ENCODE measurements at places on chromosomes 7 and 10. TPM values are rescaled to one million over a fixed set of nuclear protein-coding genes. Genes with fewer than 3 reads are reported as not detected.
A peak's percentile ranks its signal among the peaks of the same experiment; 100 is the strongest.

DNA sequence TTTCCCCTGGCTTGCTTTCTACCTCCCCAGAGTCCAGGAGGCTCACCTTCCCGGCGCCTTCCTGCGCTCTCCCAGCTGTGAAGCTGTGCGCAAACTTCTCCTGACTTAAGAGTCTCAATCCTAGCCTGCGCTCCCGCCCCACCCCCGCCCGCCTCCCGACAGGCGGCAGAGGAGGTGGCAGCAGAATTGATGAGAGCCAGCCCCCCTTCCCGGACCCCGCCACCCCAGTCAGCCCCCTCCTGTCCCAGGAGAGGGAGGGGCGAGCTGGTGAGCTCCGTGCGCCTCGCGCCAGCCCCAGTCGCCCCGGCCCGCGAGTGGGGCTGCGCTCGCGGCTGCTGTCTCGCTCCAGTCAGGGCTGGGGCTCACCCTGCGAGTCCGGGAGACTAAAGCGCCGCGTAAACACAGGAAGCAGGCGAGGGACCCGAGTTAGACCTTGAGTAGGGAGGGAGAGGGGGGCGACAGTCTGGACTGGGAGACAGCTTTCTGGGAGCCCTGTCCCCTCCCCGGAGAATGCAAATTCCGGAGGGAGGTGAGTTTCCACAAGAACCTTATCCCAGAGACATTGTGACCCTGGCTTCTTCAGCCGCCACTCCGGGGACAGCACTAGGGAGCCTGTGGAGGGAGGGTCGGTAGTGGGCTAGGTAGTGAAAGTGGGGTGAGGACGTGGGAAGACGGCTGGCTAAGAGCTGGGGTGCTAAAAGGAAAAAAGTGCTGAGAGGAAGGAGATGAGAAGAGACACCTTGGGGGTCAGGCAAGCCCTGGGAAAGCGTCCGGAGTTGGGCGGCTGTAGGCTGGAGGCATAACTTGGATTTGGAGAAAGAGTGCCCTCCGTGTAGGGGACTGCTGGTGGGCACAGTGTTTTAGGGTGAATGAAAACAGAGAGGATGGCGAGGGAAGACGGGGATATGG is at the start of gene CALCR:
Gene CALCR, minus strand, starts transcription at position 79 of the 909 bp plus-strand sequence. CDS start 87,743 bp downstream, outside the sequence.
- no peak within 1 kb of the TSS for H3K4me3 ChIP-seq
- peaks cover 2% of the 10 kb centered on the region for H3K36me3 ChIP-seq
- H3K4me1 ChIP-seq = peaks cover 3% of the 10 kb centered on the region
- DNase-seq = no peak
- no peak within 1 kb of the TSS for H3K27ac ChIP-seq
- H3K27me3 ChIP-seq = peaks cover 34% of the 10 kb centered on the region

DNA sequence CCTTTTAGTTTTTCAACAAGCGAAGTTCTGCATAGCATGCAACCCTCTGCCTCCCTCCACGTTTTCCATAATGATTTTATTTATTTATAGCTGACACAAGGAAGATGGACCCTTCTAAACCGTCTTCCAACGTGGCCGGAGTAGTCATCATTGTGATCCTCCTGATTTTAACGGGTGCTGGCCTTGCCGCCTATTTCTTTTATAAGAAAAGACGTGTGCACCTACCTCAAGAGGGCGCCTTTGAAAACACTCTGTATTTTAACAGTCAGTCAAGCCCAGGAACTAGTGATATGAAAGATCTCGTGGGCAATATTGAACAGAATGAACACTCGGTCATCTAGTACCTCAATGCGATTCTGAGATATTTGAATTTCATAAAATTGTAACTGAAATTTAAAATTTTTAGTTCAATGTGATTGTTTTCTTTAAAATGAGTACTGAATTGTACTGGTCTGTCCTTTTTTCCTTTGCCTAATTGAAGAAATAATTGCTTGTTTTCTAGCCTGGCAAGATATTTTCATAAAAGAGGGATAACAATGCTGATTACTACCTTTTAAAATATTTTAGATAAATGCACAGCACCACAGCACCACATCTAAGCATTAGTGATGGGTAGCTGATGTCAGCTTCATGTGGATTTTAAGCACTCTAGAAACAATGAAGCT is 41.5 kb upstream of the SLC39A12 start:
- H3K4me3 ChIP-seq = no peak overlapping the region
- H3K27me3 ChIP-seq = peaks cover 30% of the 10 kb centered on the region
- DNase-seq = no peak
- no peak overlapping the region for H3K27ac ChIP-seq
- no peaks in the 10 kb centered on the region for H3K36me3 ChIP-seq

DNA sequence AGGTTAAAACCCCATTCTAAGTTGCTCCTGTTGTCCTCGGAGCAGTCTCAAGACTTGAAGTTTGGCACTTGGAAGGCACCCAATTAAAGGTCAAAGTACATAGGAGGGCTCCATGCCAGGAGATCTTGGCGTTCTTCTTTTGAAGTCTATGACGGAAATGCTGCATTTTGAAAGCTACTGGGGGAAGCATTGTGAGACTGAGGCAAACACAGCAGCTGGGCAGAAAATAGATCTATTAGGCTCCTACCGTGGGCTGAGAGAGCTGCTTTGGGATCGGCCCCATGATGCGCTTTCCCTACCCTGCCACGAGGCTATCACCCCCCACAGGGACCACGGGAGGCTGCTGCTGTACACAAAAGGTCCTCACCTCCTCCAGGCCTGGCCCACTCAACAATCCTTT is 20.0 kb downstream of the KIAA1549 start:
- peaks cover 13% of the 10 kb centered on the region for H3K4me1 ChIP-seq
- H3K36me3 ChIP-seq = no peaks in the 10 kb centered on the region
- peaks cover 33% of the 10 kb centered on the region for H3K27me3 ChIP-seq
- no peak for DNase-seq
- H3K4me3 ChIP-seq = no peak overlapping the region
- H3K27ac ChIP-seq = no peak overlapping the region

The GHITM gene
- total RNA-seq = 72.9 TPM

DNA sequence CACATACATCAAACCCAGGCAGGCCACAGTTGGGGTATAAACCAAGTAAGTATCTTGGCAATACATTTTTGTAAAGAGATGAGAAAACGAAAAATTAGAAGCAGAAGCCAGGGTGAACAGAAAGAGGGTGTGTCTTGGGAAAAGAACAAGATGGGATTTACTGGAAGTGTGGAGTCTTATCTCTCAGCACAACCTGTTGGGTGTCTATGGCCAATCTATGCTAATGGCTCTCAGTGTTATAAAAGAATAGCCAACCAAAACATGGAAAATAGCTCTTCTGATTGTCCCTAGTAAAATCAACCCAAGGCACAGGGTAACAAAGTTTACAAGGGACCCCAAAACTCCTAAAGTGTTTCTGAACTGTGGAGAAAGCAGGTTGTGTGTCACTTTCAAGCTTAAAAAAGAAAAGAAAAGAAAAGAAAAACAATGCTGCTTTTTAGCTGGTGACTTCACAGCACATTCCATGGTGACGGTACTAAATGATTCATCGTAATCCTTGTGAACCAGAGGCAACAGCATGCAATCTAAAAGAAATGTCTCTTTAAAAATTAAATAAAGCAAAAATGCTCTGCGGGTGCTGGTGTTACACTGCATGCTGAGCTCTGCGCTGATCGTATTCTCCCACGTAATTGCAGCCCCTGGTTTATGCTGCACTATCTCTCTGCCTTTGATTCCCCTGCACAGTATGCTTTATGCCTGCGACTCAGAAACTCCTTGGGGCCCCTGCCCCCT is 100.8 kb downstream of the C10orf90 start:
- DNase-seq = no peak
- peaks cover 3% of the 10 kb centered on the region for H3K36me3 ChIP-seq
- H3K4me3 ChIP-seq = no peak overlapping the region
- H3K27me3 ChIP-seq = no peaks in the 10 kb centered on the region
- no peaks in the 10 kb centered on the region for H3K4me1 ChIP-seq

DNA sequence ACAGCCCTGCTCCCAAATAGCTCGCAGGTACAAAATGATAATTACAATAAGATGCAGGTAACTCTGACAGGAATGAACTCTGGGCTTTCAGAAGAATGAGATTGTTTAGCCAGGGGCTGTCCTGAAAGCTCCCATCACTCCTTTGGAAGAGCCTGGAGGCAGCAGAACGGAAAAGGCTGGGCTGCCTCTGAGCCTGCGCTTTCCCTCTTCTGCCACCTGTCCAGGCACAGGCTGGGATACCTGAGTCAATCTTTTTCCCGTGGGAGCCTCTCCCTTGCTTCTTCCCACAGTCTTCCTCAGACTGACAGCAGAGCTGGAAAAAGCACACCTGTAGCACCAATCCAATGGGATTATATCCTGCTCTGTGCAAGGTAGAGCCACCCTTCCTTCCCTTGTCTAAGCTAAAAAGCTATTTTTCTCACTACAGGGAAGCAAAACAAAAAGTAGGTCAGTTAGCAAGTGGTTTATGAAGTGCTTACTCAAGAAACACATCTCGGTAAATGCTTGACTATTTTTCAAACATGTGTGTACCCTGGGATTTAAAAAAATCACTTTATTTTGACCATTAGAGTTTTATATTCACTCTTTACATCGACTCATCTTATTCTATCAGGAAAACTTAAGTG is 12.3 kb upstream of the CUL1 start:
- no peak for DNase-seq
- H3K4me1 ChIP-seq = peaks cover 2% of the 10 kb centered on the region
- H3K36me3 ChIP-seq = peaks cover 3% of the 10 kb centered on the region
- no peak overlapping the region for H3K4me3 ChIP-seq
- no peak overlapping the region for H3K27ac ChIP-seq

DNA sequence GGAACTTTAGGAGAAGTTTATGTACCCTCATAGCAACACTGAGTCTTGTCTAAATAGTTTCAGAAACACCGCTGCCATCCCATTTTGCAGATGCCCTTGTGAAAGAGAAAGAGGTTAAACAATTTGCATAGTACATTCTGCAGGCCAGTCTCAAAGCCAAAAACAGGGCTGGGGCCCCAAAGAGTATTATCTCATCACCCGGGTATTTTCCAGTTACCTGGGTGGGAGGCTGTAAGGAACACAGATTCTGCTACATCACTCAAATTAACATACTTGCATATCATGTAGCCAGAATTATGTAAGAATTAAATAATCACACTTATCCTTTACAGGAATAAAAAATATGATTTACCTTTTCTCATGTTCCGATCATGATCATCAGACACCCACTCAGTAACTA is 3.1 kb upstream of the FAM171A1 start:
- H3K4me1 ChIP-seq = peaks cover 12% of the 10 kb centered on the region
- no peak overlapping the region for H3K27ac ChIP-seq
- H3K4me3 ChIP-seq = no peak overlapping the region

- H3K27me3 ChIP-seq = no peaks in the 10 kb centered on the region
- H3K36me3 ChIP-seq = no peaks in the 10 kb centered on the region
- H3K4me3 ChIP-seq = no peak overlapping the region
- H3K4me1 ChIP-seq = no peaks in the 10 kb centered on the region
- no peak overlapping the region for H3K27ac ChIP-seq
- no peak for DNase-seq
Observed at GRCh38 chr7:84049071-84049836, 145.3 kb downstream of the SEMA3A start.

GRCh38 chr10:66180581-66181318 is 745.1 kb upstream of the LRRTM3 start:
- no peak overlapping the region for H3K4me3 ChIP-seq
- peaks cover 2% of the 10 kb centered on the region for H3K4me1 ChIP-seq
- H3K27me3 ChIP-seq = no peaks in the 10 kb centered on the region
- H3K27ac ChIP-seq = no peak overlapping the region
- DNase-seq = no peak

The PLPP4 gene
- total RNA-seq = not detected

The OR6V1 gene
- total RNA-seq = not detected

DNA sequence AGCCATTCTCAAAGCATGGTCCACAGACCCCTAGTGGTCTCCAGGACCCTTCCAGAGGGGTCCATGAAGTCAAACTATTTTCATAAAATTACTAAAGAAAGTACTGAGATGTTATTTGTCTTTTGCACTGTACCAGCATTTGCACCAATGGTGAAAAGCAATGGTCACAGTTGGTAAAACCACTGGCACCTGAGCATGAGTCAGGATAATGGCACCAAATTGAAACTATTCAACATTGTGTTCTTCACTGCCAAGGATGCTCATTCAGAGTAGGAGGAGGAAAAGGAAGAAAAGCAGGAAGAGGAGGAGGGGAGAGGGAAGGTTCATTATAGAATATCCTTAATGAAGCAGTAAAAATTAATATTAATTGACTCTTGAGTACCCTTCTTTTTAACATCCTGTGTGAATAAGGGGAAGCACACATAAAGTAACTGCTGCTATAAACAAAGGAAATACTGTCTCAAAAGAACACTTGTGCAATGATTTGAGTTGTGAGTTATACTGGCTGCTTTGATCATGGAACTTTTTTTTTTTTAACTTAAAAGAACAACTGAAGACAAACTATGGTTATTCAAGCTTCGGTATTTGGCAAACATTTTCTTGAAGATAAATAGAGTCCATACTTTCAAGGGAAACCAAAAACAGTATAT is 60.2 kb downstream of the MPP7 start:
- no peak for DNase-seq
- no peak overlapping the region for H3K27ac ChIP-seq
- H3K4me3 ChIP-seq = no peak overlapping the region
- peaks cover 2% of the 10 kb centered on the region for H3K4me1 ChIP-seq

- no peak overlapping the region for H3K27ac ChIP-seq
- no peaks in the 10 kb centered on the region for H3K4me1 ChIP-seq
- no peak overlapping the region for H3K4me3 ChIP-seq
- no peaks in the 10 kb centered on the region for H3K36me3 ChIP-seq
- peaks cover 11% of the 10 kb centered on the region for H3K27me3 ChIP-seq
Observed at GRCh38 chr10:2117641-2118040, 380.3 kb upstream of the ADARB2 start.

The SH2B2 gene
- total RNA-seq = 2.1 TPM

- H3K36me3 ChIP-seq = peaks cover 8% of the 10 kb centered on the region
- peaks cover 12% of the 10 kb centered on the region for H3K4me1 ChIP-seq
- no peaks in the 10 kb centered on the region for H3K27me3 ChIP-seq
- peak overlapping the region; percentile 27 for H3K27ac ChIP-seq
- DNase-seq = no peak
Observed at GRCh38 chr10:15121707-15122106, 24.6 kb downstream of the RPP38 start.

The CYP51A1 gene
- 23.8 TPM for total RNA-seq

The RNF148 gene
- total RNA-seq = not detected

GRCh38 chr10:107952649-107953556 is 788.4 kb upstream of the SORCS1 start:
- no peaks in the 10 kb centered on the region for H3K4me1 ChIP-seq
- H3K36me3 ChIP-seq = no peaks in the 10 kb centered on the region
- H3K4me3 ChIP-seq = no peak overlapping the region

DNA sequence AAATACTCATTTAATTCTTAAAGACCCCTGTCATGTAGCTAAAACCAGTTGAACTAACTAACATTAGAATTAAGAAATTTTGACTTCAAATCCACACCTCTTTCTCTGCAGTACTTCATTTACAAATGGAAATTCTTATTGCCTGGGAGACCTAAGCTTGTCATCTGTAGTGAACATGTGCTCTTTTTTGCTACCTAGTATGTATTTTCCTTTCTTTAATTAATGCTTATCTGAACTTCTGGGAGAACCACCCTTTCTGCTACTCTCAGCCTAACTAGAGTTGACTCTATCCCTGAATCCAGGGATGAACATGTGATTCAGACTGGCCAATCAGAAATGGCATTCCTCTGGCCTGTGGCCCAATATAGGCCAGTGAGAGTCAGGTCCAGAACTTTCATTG is 75.9 kb upstream of the A1CF start:
- no peaks in the 10 kb centered on the region for H3K36me3 ChIP-seq
- H3K4me1 ChIP-seq = no peaks in the 10 kb centered on the region
- H3K27me3 ChIP-seq = peaks cover 5% of the 10 kb centered on the region
- H3K27ac ChIP-seq = no peak overlapping the region
- no peak for DNase-seq

The SAP25 gene
- total RNA-seq = 33.1 TPM

The PAPSS2 gene
- 1.3 TPM for total RNA-seq

The KCNH2 gene
- 2.2 TPM for total RNA-seq

GRCh38 chr10:59143544-59143943 is 32.9 kb upstream of the PHYHIPL start:
- no peak for DNase-seq
- no peak overlapping the region for H3K27ac ChIP-seq
- H3K4me3 ChIP-seq = no peak overlapping the region
- no peaks in the 10 kb centered on the region for H3K4me1 ChIP-seq
- H3K36me3 ChIP-seq = no peaks in the 10 kb centered on the region
